ENCODE measurements at places on chromosomes 12 and 14.

GRCh38 chr12:107978201-107978600 lies 150.9 kb upstream of the WSCD2 start:
- no peak for DNase-seq

DNA sequence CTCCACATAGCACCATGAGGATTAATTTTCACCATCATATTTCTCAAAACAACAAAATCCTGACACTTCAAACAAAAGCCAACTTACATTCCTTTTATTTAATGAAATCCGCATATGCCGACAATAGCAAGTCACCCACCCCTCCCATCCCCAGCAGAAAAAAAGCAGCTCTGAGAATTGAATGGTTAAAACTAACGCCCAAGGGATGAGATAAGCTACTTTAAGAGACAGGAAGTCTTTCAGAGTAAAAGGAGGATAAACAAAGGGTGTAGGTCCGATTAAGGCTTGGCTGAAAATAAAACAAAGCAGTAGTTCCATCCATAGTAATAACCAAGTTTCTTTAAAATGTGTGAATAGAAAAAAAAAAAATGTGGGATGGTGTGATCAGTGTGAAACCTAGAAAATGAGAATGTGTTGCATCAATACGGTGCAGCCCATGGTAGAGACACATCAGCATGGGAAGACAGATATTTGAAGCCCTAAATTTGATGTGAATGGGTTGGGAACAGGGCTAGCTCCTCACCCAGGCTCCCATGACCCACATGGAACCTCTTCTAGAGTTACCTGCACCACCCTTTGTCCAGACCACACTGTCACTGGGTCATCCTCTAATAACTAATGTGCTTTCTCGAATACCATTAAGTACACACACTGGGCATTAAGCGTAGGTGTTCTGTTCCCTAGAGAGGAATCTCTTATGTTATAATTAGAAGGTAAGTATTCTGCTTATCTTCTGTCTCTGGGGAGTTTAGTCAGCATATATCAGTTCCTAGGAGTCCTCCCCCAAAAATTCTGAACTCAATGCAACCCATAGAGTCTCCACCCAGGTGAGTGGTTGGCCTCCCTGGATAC lies 31.7 kb downstream of the RTRAF start:
- peak; percentile 56 for DNase-seq

DNA sequence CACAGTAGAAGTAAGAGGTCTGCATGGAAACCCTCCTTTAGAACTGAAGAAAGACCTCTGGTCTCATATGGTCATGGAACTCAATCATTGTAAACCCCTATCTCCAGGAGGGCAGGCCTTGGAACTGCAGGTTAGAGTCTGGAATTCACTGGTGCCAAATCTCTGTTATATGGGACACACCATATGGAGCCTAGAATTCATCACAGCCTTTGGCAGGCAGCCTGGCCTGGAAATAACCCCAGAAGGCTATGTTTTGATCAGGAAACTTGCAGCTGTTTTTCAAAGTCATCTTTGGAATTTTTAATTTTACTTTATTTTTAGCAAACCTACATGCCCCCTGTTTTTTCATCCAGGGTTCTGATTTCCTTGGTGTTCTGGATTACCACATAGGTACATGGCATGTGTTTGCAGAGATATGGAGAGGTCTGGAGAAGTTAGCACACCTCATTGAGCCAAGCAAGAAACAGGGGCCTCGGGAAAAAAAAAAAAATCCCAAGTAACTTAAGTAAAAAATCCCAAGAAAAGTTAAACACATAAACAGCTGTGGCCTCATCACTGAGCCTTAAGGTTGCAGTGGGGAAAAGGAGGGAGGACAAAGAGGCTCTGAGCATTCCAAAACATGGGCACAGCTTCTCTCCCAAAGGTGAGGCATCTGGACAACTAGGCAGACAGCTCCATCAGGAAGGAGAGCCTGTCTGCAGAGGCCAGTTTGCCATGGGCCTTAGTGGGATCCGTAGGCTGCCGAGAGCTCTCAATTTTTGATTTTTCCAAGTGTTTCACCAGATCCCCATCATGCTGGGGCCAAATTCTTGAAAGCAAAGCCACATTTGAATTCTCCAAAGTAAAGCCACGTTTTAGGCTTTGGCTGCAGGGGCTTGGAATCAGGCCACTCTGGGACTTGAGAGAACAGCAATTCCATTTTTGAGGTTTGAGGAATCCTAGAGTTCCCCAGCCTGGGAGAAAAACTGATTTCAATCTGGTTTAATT lies 339.6 kb upstream of the TBX3 start:
- peak; percentile 79 for DNase-seq

- no peak for DNase-seq
Observed at GRCh38 chr14:25882899-25883298, 714.9 kb downstream of the NOVA1 start.

DNA sequence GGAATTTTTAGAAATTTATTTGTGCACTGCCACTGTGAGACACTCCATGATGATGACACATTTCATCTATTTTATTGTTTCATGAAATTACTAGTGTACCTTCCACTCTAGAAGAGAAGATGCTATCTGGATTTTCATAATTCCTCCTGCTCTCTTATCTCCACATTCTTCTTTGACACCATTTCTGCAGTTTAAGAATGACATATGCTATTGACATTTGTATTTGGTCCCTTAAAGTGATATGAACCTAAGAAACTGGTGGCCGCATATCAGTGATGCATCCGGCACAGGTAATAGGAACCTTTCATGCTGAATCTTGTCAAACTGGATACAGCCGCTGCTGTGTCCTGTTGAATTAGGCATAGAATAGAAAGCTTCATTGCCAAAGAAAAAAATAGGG lies 696.3 kb downstream of the TMEM121 start:
- DNase-seq: no peak

DNA sequence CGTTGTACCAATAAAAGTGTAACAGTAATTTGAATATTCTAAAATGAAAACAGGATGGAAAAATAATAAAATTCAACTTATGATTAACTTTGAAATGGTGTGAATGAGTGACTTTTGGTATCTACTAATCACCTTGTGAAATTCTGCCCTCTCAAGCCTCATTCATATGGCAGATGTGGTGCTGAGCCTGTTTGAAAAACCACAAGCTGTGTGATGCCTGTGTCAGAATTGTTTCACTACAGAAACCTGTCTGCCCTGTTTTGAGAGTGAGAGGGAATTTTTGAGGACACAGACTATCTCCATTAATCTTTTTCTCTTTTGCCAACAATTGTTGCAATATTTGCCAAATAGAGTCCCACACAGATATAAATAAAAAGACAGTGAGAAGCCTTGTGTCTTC lies 3.9 kb upstream of the RNU6-7 start:
- DNase-seq: no peak

- DNase-seq: no peak
Observed at GRCh38 chr12:113329791-113330417, 5.0 kb downstream of the SLC8B1 start.

DNA sequence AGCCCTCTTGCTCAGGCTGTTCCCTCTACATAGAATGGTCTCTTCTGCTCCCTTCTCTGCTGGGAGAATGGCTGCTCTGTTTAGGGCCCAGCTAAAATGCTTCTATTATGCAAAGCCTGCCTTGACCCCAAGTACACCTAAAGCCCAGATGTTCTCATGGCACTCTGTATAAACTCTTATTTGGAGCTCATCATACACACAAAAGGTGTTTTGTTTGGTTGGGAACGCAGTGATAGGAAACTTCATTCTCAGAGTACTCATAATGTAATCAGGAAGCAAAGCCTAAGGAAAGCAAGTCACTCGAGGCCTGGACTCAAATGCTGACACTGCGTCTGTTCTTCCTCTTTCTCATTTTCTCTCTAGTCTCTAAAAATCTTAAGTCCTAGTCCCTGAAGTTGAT lies 38.2 kb upstream of the SYCP3 start:
- no peak for DNase-seq

DNA sequence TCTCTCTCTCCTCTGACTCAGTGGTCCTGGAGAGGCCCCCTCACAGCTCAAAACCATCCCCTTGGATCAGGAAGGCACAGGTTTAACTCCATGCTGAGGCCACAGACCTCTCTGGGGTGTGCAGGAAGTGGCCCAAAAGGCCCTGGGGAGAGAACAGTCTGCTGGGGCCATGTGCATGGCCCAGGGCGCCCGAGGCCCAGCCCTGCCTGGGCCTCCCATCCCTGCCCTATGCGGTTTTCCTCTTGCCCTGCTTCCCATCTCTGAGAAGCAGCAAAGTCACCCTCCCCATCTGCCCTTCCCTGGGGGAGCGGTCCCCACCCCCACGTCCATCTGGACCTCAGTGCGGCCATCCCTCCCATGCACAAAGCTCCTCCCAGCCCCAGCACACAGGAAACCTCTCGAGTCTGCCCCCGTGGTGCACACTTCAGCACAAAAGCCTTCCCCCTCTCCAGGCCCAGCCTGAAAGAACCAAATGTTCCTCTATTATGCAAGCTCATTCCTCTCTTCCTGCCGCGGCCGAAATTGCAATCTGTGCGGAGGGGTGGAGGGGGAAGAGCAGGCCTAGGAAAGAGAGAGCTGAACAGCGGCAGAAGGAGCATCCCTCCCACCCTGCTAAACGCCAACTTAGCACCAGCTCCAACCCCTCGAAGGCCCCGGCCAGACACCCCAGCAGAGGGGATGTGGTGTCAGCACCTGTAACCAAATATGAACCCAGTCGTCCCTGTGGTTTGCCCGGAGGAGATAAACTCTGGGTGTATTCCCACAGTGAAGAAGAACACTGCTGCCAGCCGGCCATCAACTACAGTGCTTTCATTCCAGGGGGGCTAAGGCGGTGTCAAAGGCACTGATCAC lies 108.5 kb downstream of the SCARB1 start:
- peak; percentile 83 for DNase-seq

- no peak for DNase-seq
Observed at GRCh38 chr14:103517174-103517566, 5.5 kb downstream of the CKB start.
